ENCODE measurements at places on chromosomes 2 and 18.

- no peak for DNase-seq
Measured at GRCh38 chr2:42385225-42385624, 24.2 kb upstream of the COX7A2L start.

DNA sequence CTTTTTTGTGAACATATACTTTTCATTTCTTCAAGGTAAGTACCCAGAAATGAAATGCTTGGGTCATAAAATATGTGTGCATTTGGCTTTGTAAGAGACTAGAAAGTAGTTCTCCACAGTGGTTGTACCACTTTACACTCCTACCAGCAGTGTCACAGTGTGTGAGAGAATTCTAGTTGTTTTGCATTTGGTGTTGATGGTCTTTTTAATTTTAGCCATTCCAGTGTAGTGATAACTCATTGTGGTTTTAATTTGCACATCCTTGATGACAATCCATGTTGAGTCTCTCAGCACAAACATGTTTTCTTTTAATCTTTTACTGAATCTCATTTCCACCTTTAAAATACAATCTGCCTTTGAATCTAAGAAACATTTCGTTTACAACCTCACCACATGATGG, 402.5 kb upstream of the ETAA1 start:
- DNase-seq, result no peak

- no peak for DNase-seq
Measured at GRCh38 chr18:55732227-55733106, 144.5 kb upstream of the TCF4 start.

DNA sequence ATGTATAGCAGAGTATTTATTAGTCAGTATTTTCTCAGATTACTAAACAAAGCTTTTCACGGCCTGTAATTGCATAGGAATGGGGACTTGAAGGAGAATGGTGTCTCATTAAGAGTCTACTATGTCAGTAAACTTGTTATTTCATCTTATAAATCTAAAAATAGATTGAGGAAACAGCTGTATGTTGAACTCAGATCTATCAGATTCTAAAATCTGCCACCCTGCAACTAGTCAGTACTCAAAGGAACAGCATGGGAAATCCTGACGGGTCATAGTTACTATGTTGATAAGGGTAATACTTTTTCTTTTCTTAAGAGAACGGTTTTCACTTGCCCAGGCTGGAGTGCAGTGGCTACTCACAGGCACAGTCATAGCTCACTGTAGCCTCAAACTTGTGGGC, 70.2 kb upstream of the EMILIN2 start:
- no peak for DNase-seq

- no peak for DNase-seq
Measured at GRCh38 chr2:137208431-137208891, 443.1 kb downstream of the THSD7B start.

GRCh38 chr2:191758518-191759507, 80.9 kb downstream of the NABP1 start:
- DNase-seq, result peak; percentile 46

DNA sequence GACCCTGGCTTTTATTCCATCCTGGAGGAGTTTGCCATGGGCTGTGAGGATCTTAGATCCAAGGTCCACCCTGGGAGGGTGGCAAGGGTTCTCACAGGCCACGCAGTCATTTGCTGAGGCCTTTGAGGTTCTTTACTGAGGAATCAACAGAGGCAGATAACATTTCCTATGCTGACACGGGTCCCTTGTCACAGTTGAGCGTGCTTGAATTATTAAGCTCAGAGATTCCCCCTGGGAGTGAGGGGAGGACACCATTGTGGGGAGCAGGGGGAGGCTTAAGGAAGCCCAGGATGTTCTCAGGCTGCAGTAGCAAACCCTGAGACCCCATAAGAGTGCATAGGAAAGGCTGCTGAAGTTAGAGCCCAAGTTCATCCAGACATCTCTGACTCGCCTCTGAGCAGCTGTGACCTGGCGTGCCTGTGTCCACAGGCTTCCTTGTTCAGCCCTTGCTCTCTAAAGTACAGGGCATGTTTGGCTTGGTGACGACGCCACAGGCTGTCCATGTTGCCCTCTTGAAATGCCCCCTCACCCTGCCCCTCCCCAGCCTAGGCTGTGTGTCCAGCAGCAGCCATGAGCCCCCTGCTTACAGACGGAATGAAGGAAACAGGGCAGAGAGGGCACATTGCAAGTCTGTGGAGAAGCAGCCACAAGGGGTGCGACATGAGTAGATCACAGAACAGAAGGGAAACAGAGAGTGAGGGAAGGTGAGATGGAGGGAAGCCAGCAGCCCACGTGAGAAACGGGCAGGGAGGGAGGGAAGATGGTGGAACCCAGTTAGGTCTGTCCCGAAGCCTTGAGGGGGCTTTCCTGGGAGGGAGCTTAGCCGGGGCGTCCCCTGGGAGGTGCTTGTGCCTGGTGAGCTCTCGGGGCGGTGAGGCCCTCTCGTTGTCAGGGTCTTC, 34.0 kb downstream of the NAPG start:
- DNase-seq, result peak; percentile 10

GRCh38 chr2:232986155-232986554, 26.9 kb downstream of the NGEF start:
- DNase-seq, result no peak

GRCh38 chr18:31490387-31490786, 7.6 kb upstream of the DSG2 start:
- no peak for DNase-seq
